GM12878 (cell line): ENCODE measurements at places on chromosomes 13 and 19.

DNA sequence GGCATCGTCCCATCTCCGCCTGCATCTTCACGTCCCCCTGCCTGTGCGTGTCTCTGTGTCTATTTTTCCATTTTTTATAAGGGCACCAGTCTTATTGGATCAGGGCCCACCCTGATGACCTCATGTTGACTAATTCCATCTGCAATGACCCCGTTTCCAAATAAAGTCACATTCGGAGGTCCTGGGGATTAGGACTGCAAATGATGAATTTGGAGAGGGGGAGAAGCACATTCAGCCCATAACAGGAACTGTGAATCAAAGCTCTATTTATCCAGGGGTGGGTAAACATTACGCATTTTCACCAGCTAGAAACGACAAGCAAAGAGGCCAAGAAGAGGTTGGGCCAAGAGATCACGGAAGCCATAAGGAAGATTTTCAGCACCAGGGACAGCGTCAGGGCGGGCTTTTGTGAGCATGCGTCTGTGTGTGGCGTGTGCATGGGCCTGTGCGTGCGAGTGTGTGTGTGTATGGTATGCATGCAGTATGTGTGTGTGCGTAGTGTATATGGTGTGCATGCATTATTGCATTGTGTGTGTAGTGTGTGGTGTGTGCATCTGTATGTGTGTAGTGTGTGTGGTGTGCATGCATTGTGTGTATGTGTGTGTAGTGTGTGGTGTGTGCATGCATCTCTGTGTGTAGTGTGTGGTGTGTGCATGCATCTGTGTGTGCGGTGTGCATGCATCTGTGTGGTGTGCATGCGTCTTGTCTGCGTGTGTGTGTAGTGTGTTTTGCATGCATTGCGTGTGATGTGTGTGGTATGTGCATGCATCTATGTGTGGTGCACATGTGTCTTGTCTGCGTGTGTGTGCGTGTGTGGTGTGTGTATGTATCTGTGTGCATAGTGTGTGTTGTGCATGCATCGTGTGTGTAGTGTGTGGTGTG, 19.6 kb downstream of the CELF5 start:
- no peak overlapping the region for H3K27ac ChIP-seq
- no peaks in the 10 kb centered on the region for H3K36me3 ChIP-seq
- no peaks in the 10 kb centered on the region for H3K27me3 ChIP-seq
- H3K4me3 ChIP-seq: no peak overlapping the region

DNA sequence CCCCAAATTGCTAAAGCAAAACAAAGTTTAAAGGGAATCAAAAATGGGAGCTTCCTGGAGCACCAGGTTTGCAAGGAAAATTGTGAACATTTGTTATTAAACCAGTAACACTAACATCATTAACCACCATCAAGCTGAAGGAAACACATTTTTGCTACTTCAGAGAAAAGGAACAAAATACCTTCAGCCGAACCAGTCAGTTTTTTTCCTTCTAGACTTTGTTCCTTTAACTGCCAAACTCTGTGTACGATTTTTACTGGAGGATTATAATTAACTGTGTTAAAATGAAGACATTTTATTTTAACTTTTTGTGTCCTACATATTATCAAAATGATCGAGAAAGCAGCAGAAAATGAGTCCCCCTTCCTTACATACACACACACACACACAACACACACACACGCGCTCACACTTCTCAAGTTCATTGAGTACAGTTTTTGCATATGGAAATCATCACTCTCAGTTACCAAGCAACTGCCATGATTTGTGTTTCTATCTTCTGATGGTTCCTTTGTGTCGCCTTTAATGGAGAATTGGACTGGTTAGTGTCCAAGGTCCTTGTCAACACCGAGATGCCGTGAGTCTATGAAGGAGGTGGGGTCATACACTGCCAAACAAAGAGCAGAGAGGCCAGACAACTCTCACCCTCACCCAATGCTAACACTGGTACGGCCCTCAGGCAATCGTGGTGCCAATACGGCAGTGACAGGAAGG, 9.8 kb upstream of the SERP2 start:
- no peak overlapping the region for H3K27ac ChIP-seq
- H3K4me3 ChIP-seq: no peak overlapping the region
- H3K4me1 ChIP-seq: no peaks in the 10 kb centered on the region
- DNase-seq: no peak

DNA sequence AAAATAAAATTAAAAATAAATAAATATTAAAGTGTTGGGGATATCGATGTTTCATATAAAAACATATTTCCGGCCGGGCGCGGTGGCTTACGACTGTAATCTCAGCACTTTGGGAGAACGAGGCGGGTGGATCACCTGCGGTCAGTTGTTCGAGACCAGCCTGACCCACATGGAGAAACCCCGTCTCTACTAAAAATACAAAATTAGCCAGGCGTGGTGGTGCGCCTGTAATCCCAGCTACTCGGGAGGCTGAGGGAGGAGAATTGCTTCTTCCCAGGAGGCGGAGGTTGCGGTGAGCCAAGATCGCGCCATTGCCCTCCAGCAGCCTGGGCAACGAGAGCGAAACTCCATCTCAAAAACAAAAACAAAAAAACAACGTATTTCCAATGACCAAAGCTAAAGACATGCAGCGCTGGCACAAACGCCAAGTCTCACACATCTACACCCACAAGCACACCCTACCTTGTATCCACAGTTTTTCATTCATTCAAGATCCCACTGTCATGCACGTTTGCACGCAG, 907 bp downstream of the ZNF569 start:
- H3K27me3 ChIP-seq: no peaks in the 10 kb centered on the region
- peaks cover 6% of the 10 kb centered on the region; the same call in 1 of the 2 replicates for H3K36me3 ChIP-seq
- peaks cover 4% of the 10 kb centered on the region for H3K4me1 ChIP-seq
- peak overlapping the region; percentile 93 for H3K4me3 ChIP-seq
- peak; percentile 9 for DNase-seq
- H3K27ac ChIP-seq: peak overlapping the region; percentile 81

DNA sequence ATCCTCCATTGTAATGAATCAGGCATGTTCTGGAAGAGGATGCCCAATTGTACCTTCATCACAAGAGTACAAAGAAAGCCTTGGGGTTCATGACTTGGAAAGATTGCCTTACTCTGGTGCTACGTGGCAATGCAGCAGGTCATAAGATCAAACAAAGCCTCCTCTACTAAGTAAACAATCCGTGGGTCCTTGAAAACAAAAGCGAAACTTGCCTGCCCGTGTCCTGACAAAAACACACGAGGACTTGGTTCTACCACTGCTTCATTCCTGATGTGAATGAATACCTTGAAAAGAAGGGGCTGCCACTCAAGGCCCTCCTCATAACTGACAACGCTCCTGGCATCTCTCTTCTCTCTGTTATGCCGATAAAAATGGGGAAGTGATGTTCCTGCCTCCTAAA, 18.9 kb downstream of the ZNF563 start:
- no peak for DNase-seq
- H3K27me3 ChIP-seq: no peaks in the 10 kb centered on the region
- no peak overlapping the region for H3K4me3 ChIP-seq
- no peaks in the 10 kb centered on the region for H3K36me3 ChIP-seq

DNA sequence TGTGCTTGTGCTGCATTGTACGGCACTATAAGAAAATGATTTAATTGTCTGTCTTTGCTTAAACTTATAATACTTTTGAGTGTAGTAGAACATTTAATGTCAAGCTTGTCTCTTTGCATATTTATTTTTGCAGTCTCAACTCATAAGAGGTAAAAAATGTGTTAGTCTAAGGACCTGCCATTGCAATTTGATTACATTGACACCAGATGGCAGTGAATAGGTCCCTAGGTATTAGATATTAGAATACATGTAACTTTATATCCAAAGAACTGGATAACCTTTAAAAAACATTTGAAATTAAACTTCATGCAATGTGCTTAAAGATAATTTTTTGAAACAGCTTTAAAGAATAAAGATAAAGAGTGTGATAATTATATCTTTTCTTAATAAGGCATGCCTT, 1421.3 kb downstream of the OLFM4 start:
- H3K27ac ChIP-seq: no peak overlapping the region
- no peak for DNase-seq
- H3K27me3 ChIP-seq: no peaks in the 10 kb centered on the region
- H3K4me3 ChIP-seq: no peak overlapping the region

DNA sequence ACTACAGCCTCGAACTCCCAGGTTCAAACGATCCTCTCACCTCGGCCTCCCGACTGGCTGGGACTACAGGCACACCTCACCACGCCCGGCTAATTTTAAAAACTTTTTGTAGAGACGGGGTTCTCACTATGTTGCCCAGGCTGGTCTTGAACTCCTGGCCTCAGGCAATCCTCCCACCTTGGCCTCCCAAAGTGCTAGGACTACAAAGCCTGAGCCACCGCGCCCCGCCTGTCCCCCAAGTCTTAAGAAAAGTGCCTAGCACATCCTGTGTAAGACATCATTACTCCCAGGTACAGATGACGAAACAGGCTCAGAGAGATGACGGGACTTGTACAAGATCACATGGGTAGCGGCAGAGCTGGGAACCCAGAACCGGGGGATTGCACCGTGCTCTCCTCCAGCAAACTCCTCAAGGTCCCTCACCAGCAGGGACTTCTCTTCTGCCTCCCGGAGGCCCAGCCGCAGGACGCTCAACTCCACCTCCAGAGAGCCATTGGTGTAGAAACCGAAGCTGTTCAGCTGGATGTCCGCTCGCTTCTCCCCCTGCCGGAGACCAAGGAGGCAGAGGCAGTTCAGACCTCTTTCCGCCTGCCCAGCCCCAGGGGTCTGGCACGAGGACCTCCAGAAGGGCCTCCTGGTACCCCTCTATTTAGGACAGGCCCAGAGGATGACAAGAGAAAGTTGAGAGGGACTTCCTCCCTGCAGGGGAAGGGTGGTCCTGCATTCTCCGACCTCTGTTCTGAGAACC, 1.0 kb downstream of the GPR108 start:
- H3K27me3 ChIP-seq: no peaks in the 10 kb centered on the region
- H3K27ac ChIP-seq: peak overlapping the region; percentile 92
- peaks cover 29% of the 10 kb centered on the region for H3K4me1 ChIP-seq
- H3K4me3 ChIP-seq: peak overlapping the region; percentile 100
- H3K36me3 ChIP-seq: no peaks in the 10 kb centered on the region; the same call in 1 of the 2 replicates
- DNase-seq: peak; percentile 67
